NB4 (cell line): ENCODE measurements at places on chromosomes 12 and 14.

DNA sequence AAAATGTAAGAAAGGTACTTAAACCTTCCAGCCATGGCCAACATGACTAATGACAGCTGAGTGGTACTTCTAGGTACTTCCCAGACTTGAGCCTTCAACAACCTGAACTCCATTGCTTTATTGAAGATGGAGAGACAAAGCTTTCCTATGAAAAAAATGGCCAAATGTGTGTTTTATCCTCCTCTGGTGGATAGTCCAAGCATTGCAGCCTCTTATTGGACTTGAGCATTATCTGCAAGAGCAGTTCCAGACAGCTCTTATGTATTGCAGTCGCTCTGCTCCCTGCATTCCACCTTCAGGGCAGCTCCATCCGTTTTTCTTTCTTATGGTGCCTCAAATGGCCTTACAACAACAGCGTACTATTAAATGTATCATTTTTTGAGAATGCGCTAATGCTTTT, 588.2 kb downstream of the NRXN3 start:
- peak; percentile 42 for DNase-seq

DNA sequence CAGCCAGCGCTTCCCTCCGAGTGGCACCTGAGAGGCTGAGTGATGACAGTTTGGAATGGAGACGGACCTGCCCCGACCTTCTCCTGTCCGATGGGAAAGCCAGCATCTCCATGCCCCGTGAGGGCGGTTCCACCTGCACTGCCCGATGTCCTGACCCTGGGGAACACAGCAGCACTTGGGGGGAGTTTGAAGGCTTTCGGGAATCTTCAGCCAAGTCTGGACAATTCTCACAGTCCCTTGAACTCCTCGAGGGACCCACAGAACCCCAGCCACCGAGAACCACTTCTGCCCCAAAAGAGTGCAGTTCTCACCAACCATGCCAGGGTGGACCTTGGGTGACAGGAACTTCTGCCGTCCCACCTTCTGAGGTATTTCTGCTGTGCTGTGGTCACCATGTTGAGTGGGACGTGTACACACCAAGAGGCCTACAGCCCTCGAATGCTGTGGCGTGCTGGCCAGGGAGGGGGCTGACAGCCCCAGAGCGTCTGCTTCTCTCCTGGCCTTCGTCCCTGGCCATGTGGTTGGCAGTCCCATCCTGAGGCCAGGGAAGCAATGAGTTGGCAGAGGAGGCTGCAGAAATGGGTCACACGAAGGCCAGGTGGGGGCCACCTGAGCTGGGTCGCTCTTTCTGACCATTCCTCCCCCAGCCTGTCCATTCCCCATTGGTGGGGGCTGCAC, 1.0 kb downstream of the CLBA1 start:
- DNase-seq = no peak

GRCh38 chr14:103021684-103022001, 35.7 kb downstream of the CDC42BPB start:
- no peak for DNase-seq

DNA sequence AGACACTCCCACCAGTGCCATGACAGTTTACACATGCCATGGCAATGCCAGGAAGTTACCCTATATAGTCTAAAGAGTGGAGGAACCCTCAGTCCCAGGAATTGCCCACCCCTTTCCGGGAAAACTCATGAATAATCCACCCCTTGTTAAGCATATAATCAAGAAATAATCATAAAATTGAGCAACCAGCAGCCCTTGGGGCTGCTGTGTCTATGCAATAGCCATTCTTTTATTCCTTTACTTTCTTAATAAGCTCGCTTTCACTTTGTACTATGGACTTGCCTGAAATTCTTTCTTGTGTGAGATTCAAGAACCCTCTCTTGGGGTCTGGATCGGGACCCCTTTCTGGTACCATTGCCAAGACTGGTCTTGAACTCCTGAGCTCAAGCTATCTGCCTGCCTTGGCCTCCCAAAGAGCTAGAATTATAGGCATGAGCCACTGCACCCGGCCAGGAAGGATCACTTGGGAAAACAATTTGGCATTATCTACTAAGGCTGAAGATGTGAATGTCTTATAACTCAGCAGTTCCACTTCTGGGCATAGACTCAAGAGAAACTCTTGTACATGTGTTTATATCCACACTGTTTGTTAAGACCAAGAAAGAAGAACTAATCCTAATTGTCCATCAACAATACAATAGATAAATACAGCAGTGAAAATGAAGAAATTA, 35.9 kb upstream of the CEP83 start:
- DNase-seq = no peak

DNA sequence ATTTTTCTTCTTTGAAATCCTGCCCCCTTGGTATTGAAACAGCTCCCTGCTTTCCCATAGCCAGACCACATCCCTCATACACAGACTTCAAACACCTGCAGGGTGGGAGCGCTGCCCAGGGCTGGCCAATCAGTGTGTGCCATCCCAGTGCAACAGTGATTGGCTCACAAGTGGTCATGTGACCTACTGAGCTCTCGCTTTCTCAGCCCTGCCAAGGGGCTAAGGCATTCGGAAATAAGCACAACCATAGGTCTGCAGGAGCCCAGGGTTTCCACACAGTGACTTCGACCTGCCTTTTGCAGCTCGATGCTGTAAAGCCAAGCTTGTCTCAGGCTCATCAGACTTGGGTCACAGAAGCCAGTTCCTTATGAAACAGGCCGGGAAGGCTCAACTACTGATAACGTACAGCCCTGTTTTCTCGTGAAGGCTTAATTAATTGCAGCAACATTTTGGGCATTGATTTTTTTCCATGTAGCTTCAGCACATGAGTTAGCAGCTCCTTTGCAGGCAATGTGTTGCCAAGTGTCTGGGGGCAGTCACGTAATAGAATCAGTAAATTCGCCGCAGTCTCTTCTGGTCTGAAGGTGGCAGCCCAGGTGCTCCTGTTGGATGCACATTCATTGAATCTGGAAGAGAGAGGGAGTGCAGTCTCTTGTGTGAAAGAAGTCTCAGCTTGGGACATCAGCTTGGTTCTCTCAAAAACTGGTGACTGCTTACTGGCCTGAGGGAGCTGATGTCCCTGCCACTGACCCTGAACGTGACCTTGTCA, 1091.8 kb downstream of the AACS start:
- DNase-seq = no peak
